Stimulated activated CD4-positive, alpha-beta T cell treated with anti-CD3 and anti-CD28 coated beads, TNF-alpha, amount 100 ng/mL, for 48 hours (primary cell): ENCODE measurements at places on chromosomes 5 and 9.

GRCh38 chr9:21081999-21082398, 4.3 kb upstream of the IFNB1 start:
- no peak for DNase-seq

DNA sequence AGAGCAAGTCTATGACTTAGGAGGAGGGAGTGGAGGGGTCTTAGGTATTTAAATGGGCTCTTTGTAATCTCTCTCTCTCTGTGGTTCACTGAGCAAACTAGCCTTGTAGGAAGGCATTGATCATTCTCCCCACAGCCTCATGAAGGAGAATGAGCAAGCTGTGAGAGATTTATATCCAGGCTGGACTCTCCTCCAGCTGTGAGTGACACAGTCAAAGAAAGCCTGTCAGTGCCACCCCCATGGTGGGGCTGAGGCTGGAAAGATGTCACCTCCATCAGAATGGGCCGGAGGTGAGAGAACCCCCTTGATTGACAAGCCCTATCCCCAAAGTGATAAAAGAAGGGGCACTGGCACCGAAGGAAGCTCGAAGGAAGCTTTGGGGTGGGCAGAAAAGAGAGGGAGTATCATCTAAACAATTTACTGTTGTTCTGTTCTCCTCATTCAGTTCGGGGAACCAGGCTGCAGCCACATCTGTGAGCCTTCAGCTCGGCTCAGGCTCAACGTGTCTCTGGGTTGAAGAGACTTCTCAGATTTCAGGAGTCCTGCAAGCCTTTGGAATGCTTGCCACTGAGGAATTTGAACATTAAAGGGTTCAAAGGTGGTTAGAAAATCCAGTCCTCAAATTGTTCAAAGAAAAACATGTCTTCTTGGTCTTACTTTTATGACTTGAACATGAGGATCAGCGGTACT, 538.2 kb upstream of the ZNF462 start:
- no peak for DNase-seq

DNA sequence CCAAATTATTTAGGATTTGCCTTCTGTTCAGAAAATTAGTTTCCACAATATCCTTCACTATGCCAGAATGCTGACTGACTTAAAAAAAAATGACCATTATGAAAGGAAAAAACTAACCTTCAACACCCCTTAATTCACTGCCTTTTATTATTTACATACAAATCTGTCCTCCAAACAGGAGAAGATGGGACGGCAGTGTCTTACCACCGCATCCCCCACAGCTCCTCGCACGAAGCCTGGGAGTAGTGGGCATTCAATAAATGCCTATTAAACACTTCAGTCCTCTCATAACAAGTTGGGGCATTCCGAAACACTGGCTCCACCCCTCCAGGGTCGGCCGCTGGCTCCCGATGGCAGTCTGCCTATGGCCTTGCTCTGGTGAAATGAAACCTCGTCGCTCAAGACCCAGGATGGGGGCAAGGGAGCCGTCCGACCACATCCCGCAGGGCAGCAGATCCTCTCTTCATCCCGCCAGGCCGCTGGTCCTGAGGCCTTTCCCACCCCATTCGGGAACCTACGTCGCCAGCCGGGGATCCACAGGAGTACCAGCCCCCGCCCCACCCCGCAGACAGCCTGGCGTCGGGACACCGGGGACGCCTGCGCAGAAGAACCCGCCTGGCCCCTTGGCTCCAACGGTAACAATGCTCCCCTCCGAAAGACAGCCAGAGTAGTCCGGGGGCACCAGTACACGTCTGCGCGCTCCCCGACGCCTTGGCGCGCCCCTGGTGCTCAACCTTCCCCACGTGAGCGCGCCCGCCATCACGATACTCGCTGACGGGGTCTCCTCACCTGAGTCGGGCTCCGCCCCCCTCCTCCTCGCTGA, 613 bp downstream of the ZBTB5 start:
- DNase-seq, result peak; percentile 41

DNA sequence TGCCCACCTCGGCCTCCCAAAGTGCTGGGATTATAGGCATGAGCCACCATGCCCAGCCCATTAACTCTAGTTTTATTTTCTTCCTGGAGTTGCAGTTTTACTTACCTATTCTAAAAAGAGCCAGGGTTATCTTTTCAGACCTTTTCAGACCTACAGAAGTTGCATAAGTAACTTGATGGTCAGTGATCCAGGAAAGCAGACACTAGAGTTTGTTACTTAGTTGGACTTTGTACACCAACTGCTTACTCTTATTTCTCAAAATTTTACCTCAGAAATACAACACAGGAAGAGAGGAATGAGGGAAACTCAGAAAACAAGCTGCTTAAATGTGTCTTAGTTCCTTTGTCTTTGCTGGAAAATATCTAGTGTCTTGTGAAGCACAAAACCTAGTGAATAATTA, 25.4 kb downstream of the RAD23B start:
- no peak for DNase-seq
